ENCODE measurements at places on chromosomes 7 and 10.

GRCh38 chr7:155020996-155021395 is 18.1 kb upstream of the PAXIP1 start:
- DNase-seq, result no peak

DNA sequence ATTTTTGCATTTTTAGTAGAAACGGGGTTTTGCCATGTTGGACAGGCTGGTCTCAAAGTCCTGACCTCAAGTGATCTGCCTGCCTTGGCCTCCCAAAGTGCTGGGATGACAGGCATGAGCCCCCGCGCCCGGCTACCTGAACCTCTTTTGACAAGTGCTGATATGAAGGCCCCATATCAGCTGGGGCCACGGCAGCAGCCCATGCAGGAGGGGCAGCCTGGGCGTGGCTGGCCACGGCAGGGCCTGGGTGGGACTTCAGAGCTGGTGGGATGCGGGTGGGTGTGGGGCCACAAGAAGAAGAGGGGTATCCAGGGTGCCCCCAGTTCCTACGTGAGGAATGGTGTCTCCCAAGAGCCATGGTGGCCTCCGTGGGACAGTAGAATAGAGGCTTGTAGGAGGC is 6.9 kb downstream of the LRRC27 start:
- no peak for DNase-seq

DNA sequence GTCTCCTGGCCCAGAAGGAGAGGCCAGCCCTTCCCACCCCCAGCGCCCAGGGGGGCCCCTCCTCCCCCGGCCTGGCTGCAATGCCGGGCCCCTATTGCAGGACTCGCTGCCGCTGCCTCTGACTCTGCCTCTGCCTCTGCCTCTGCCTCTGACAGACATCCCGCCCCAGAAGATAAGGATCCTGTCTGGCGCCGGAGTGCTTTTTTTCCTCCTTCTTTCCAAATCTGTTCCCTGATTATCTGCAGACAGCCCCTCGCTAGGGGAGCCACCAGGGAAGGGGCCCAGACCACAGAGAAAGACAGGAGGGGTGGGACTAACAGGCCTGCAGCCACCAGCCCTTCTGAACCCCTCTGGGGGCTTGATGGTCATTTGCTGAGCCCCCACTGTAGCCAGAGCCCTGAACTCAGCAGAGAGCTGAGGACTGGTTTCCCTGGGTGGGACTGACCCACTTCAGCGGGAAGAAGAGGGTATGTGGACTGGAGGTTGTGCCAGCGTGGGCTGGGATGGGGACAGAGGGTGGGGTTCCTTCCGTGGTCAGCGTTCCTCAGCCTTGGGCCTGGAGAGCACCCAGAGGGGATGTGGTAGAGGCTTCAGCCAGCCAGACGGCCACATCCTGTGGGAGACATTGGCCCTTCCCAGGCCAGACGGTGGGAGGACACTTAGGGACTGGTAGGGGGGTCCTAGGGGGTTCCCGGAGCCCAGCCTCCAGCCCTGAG is 22.8 kb downstream of the UNC5B start:
- DNase-seq, result no peak

- DNase-seq, result no peak
Observed at GRCh38 chr7:26319636-26320035, 28.0 kb downstream of the SNX10 start.

DNA sequence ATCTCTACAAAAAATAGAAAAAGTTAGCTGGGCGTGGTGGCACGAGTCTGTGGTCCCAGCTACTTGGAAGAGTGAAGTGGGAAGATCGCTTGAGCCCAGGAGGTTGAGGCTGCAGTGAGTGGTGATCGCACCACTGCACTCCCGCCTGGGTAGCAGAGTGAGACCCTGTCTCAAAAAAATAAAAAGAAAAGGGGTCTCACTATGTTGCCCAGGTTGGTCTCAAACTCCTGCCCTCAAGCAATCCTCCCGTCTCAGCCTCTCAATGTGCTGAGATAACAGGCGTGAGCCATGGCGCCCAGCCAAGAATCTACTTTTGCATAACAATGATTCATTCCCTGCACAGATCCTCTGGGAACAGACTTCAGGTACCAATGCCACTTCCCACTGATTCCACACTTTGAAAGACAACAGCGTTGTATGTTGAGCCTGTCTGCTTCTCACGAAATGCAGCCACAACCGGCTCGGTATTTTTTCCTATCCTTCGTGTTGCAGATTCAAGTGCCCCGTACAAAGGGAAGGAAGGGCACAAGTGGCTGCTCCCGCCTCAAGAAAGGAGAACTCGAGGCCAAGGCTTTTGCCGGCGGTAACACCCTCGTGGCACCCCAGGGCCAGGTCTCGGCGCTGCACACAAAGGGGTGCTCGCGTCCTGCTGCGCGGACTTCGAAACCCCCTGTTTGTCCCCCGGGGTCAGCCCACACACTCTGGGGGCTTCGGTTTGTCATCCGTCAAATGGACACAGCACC is 745 bp downstream of the DAGLB start:
- DNase-seq, result no peak

DNA sequence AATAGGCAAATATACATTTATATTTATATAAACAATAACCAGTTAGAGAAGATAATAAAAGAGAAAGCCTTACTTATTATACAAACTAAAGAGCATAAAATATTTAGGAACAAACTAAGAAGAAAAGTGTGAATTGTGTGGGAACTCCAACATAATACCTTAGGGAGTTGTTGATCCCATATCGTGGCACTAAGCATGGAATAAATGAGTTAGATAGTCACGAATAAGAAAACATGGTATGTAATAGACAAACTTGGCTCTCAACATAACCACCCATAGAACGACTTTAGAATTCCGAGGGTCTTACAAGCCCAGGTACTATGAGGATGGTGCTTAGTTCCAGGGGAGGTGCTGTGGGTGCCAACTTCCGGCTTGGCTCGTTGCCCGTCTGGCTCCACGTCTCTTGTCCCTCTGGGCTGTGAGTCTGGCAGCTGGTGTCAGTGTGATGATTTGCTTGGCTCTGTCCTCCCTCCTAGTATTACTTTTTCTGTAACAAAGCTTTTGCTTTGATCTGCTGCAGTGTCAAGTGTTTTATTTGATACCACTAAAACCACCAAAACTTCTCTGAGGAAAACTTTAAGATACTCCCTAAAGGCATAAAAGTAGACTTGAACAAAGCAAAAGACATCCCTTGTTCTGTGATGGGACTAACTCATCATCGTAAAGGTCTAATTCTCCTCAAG is 9.5 kb upstream of the RBM20 start:
- no peak for DNase-seq

- DNase-seq, result no peak
Observed at GRCh38 chr7:149625947-149626392, 128.4 kb upstream of the ZNF746 start.

DNA sequence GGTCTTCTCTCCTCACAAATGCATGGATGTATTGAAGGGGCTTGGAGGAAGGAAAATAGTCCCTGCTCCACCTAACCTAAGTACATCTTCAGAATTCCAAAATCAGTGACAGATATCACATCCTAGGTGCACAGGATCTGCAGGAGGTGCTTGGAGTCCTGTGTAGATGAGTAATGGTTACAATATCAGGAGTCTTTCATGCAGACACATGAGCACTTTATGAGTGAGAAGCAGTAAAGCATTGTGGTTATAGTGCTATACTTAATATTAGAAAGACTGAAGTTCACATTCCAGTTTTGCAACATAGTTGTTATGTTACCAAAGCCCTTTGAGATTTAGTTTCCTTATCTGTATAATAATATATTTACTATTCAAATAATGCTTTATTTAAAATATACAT is 516.7 kb downstream of the NEBL start:
- DNase-seq, result no peak

DNA sequence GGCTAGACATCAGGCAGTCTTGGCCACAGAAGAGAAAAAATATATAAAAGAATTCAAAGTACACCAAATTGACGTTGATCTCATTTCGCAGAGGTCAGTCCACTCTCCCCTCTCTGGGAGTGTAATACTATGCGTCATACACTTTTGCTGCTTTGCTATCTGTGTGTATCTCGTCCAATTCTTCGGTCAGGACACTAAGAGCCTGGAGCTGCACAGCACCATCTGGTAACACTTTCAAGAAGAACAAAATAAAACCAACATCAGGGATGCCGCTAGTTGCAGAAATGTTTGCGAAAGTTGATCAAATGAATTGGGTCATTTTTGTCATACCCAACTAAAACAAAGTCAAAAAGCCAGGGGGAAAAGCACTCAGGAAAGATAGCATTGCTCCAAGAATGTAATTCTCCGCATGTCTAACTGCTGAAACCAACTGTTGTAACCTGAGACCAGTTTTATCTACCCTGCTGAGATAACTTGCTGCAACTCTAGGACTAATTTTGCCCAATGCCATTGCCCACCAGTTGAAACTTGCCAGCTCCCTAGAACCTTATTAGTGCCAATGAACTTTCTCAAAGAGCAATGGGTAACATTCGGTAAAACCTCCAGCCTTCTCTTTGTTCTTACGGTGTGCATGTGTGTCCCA is 23.0 kb downstream of the TMEM176A start:
- no peak for DNase-seq

DNA sequence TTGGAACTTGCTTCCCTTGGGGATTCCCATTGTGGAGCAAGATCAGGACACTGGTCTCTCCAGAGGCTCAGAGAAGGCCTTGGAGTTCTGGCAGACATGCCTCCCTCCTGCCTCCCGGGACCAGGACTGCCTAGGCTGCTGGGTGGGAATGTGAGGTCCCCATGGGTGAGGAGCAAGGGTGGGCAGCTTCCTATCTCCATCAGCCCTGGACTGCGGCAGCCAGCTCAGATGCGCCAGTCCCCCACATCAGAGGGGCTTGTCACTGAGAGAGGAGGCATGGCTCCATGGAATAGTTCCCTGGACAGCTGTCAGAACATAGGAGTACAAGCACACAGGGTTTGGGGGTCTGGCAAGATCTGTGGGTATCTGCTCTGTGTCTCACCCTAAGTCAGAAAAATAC is 17.3 kb downstream of the GPR26 start:
- no peak for DNase-seq

- no peak for DNase-seq
Observed at GRCh38 chr7:82081644-82082224, 311.9 kb upstream of the HGF start.

- no peak for DNase-seq
Observed at GRCh38 chr10:58089739-58090138, 178.0 kb downstream of the IPMK start.

DNA sequence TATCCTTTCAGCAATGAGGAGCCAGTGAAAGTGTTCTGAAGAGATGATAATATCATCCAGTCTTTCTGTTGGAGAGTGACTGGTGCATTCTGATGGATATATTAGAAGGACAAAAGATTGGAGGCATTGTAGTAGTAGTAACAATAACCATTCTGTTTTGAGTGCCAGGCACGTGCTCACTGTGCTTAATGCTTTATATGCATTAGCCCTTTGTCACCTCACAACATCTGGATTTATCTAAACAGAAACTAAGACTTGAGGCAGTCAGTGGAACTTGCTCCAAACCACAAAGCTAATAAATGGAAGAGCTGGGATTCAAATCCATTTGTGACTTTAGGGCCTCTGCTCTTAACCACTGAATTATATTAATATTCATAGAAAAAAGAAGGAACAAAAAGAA is 84.5 kb upstream of the OIT3 start:
- no peak for DNase-seq

DNA sequence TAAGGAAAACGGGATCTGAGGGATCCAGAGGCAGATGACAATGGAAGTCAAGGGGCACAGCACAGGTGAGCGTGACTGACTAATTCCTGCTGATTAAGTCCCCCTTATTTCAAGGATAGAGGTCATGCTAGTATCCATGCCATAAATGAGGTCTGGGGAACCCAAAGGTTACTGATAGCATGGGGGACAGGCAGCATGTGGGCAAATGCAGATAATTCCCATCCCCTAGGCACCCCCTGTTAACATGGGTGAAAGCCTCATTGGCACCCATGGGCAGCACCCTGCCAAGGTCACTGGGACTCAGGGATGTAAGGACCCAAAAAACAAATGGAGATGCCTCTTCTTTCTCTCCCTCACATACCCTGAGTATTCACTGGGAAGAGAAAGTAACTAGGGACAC is 139.7 kb downstream of the WDR11 start:
- DNase-seq, result no peak

DNA sequence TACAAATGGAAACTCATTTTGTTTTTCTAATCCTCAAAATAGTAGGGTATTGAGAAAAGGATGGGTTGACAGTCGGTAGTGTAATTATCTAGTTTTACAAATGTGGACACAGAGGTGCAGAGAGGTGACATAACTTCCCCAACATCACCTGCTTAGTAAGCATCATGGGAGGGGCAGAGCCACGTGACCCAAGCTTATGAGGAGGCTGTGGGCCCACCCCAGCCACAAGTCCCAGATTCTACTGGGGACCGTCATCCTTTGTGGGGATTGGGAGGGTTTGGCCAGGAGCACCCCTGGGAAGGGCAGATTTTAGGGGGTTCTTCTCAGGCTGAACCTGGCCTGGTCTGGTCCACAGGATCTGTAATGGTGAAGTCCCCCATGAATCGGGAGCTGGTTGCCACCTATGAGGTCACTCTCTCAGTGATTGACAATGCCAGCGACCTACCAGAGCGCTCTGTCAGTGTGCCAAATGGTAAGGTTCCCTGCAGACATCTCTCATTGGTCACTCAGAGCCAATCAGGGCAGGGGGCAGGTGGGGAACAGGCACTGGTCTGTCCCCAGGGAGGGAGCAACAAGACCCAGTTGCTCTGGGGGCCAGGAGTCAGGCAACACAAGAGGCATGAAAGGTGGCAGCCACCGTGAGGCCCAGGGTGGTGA is 23.6 kb upstream of the VSIR start:
- DNase-seq, result no peak

DNA sequence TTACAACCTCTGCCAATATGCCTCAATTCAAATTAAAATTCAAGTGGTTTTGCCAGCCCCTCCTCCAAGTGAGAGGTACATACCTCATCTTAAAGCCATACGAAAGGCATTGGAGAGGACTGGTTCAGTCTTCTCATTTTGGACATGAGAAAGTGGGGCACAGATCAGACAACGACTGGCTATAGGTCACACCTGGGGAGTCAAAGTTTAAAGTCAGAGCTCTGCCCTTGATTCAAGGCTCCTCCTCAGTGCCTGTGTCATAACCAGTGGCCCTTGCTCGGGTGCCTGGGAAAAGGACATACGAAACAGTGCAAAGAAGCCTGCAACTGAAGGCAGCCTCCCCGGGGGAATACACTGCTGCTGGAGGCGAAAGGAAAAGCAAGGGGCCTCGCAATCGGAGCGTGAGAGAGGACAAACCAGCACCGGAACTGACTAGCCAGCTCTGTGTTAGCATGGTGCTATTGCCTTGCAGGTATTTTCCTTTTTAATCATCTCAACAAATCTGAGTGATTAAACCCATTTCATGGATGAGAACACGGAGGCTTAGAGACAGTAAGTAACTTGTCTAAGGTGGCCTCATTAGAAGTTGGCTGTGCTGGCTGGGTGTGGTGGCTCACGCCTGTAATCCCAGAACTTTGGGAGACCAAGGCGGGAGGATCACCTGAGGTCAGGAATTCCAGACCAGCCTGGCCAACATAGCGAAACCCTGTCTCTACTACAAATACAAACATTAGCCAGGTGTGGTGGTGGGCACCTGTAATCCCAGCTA is 1.1 kb upstream of the MTPAP start:
- DNase-seq, result no peak

- DNase-seq, result no peak
Observed at GRCh38 chr7:53426145-53426750, 390.8 kb downstream of the POM121L12 start.
